ENCODE measurements at places on chromosomes 11 and 22.

GRCh38 chr22:44179196-44179988 lies 1.3 kb upstream of the PARVG start:
- no peak for DNase-seq

GRCh38 chr11:56624661-56625110 lies 10.0 kb upstream of the OR5M1 start:
- no peak for DNase-seq

DNA sequence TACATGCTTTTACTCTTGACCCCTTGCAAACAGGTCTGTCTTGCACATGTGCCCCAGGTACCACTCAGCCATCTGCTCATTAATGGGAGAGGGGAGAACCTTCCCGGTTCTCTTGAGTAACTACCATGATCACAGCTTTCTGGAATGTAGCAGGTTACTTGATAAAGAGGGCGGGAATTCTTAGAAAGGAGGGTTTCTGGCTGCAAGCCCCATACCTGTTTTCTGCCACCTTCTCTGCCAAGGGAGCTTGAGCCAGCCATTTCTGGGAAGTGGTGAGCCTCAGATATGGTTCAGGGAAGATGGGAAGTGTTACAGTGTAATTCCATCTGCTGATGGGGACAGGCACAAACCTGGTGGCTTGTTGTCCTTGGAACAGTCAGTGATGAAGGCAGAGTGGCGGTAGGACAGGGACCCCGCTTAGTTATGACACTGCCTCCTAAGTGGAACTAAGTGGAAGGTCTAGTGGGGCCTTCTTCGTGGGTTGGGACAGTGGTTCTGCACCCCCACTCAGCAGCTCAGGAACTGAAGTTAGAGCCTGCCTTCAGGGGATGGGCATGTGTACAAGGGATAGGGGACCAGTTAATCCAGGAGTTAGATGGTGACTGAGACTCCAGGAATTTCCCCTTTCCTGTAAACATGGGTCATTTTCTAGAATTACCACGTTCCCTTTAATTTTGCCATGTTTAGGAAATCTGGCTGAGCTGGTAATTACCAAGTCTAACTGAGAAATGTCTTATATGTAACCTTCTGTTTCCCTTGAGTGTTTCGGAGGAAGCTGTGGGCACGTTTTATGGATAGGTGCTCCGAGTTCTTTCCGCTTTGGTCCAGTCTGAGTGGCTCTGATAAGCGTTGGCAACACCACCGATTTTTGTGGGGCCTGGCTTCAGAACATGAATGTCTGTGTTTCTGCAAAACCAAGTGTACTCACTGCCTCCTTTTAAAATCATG lies 35.3 kb downstream of the BCR start:
- DNase-seq: no peak

DNA sequence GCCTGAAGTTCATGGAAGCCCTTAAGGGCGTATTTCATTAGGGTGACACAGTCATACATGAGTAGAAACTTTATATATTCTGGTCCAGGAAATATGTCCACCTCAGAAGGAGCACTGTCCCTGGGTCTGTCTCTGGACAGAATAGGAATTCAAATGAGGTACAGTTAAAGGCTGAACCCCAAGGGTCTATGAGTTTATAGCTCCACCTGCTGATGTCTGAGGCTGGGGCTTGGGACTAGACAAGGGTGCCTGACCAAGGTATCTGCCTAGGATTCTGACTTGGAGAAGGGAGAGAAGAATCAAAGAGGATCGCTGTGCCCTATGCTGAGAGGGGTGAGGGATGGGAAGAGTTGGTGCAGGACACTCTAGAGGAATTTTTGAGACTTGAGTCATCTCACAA lies 14.9 kb downstream of the HEPHL1 start:
- DNase-seq: no peak

DNA sequence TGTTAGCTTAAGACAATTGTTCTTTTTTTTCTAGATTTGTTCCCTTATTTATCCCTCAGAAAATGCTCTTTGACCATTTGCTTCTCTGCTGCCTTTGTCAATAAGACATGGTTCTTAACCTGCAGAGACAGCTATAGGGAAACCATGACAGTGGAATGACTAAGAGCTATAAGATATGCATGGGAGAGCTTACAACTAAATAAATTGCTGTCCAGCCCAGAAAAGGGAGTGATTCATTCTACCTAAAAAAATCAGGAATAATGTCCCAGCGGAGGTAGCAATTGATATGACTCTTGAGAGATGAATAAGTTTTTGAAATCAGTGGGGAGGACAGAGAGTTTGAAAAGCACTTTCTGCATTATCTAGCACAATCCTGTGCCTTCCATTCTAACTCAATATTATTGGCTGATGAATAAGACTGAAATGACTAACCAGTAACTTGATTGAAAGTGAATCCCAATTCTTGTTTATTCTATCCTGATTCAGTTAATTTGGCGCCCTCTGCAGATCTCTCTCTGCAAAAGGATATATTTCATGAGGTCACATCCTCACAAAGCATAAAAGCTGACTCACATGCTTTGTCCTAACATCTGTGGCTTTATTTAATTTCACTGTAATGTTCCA lies 680.5 kb upstream of the API5 start:
- DNase-seq: no peak

GRCh38 chr11:114099392-114100178 lies 40.1 kb downstream of the ZBTB16 start:
- DNase-seq: no peak

DNA sequence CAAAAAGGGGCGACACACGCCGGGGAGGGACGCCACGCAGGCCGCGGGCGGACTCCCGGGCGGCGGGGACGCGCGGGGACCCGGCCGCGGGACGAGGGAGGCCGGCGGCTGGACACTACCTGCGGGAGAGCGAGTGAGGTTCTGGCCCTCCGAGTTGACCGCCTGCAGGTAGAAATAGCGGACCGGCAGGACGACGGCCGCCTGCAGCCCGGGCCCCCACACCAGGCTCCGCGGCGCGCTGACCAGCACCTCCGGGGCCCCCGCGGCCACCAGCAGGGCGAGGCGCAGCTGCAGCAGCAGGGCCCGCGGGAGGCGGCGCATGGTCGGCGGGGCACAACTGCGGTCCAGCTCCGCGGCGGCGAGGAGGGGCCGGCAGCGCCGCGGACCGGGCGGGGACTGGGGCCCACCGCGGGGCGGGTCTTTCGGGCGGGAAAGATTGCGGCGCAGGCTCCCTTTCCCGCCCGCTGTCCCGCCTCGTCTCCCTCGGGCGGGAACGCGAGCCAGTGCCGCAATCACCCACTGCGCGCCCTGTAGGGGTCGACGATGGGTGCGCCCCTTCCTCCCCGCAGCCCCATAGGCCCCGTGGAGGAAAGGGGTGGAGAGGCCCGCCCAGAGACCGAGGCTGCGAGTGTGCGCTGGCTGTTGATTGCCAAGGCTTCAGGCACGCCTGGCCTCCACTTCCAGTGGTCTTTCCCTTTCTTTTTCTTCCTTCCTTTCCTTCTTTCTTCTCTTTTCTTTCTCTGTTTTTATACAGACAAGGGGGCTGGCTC lies at the start of gene POGLUT3:
Gene POGLUT3 (minus strand): TSS at position 339 of the 770 bp plus-strand sequence. CDS start 18 bp downstream, at position 321.
- DNase-seq: peak; percentile 54

- DNase-seq: no peak
Measured at GRCh38 chr11:124415356-124415923, 9.2 kb downstream of the OR8B4 start.

Data from CD4-positive, alpha-beta memory T cell (primary cell).